Stomach (tissue), 19 donors: ENCODE measurements at places on chromosomes 3 and 15. TPM values are rescaled to one million over a fixed set of nuclear protein-coding genes. Genes with fewer than 3 reads are reported as not detected.

GRCh38 chr3:9104121-9104520, 140.8 kb upstream of the RAD18 start:
- DNase-seq = no peak

GRCh38 chr15:58401276-58401675, 30.5 kb upstream of the LIPC start:
- no peak for DNase-seq

DNA sequence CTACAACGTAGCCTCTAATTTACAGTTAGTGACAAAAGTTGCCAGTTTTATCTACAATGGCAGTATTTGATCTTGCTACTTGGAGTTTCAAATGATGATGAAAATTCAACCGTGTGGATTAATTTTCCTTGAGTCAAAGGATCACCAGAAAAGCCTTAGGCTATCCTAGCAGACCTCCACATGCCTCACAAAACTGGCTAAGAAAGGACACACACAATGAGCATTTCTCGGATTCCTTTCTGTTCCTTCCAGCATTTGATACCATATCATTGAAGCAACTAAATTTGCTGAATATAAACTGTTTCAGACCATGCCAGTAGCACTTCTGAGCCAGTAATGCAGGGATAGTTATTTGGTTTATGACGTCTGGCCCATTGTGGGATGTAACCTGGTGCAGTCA, 587.4 kb upstream of the MDFIC2 start:
- no peak for DNase-seq

DNA sequence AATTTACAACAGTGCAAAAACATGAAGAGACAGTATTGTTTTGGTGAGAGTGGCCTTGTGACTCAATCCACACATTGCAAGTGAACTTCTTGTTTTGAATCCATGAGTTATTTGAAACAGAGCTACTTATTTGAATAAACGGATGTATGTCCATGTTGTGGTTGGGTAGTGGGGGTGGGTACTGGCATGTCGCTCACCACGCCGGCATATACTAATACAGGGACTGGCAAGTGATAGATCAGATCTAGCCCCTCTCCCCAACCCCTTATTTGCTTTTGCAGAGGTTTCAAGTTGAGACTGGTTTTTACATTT, 83.8 kb downstream of the EDEM1 start:
- DNase-seq = no peak

Gene UCN2
- not detected for total RNA-seq
